Epithelial cell of umbilical artery (primary cell): ENCODE measurements at places on chromosomes 3 and 15. TPM values are rescaled to one million over a fixed set of nuclear protein-coding genes. Genes with fewer than 3 reads are reported as not detected.

The TEX55 gene
- not detected in 2 replicates for total RNA-seq

The AHSG gene
- not detected in 2 replicates for total RNA-seq

The SNURF gene
- total RNA-seq: 11.2 and 23.7 TPM in 2 replicates

The RSL24D1 gene
- 112 and 120 TPM in 2 replicates for total RNA-seq

The SCG5 gene
- total RNA-seq: 3.2 and 4.6 TPM in 2 replicates

The GOLGA6L9 gene
- total RNA-seq: 0.97 and 2.0 TPM in 2 replicates

The SMCO1 gene
- total RNA-seq: under 0.01 TPM in 1 of 2 replicates, not detected in the other

The GOLGA8S gene
- under 0.01 and 0.15 TPM in 2 replicates for total RNA-seq

The MYD88 gene
- 17.2 and 19.8 TPM in 2 replicates for total RNA-seq

The P2RY13 gene
- total RNA-seq: not detected in 2 replicates

The BRK1 gene
- 94.5 and 211 TPM in 2 replicates for total RNA-seq

The MORC1 gene
- not detected in 2 replicates for total RNA-seq

The RARRES1 gene
- total RNA-seq: 1.1 and 27.3 TPM in 2 replicates

The ZNF662 gene
- total RNA-seq: 0.76 and 0.97 TPM in 2 replicates

The MUSTN1 gene
- not detected in 2 replicates for total RNA-seq

The PTX3 gene
- total RNA-seq: 416 and 925 TPM in 2 replicates

The ZSCAN2 gene
- 11.0 and 14.7 TPM in 2 replicates for total RNA-seq

The ERC2 gene
- 1.9 and 3.0 TPM in 2 replicates for total RNA-seq

The OXSR1 gene
- 29.0 and 33.1 TPM in 2 replicates for total RNA-seq

The PYGO1 gene
- 1.6 and 2.6 TPM in 2 replicates for total RNA-seq

The MBD4 gene
- 17.2 and 22.6 TPM in 2 replicates for total RNA-seq

The KNL1 gene
- total RNA-seq: 18.5 and 24.8 TPM in 2 replicates

The GNAT1 gene
- not detected in 2 replicates for total RNA-seq

The CACNA1D gene
- total RNA-seq: not detected in 2 replicates

The CAMK1 gene
- total RNA-seq: 39.6 and 59.9 TPM in 2 replicates

The HTD2 gene
- total RNA-seq: 6.5 and 14.6 TPM in 2 replicates

The INSYN1 gene
- total RNA-seq: not detected in 2 replicates

The PLIN1 gene
- under 0.01 and 0.15 TPM in 2 replicates for total RNA-seq
